ENCODE measurements at places on chromosomes 2 and 18. TPM values are rescaled to one million over a fixed set of nuclear protein-coding genes. Genes with fewer than 3 reads are reported as not detected.

- H3K4me1 ChIP-seq: no peaks in the 10 kb centered on the region
- H3K36me3 ChIP-seq: no peaks in the 10 kb centered on the region
- DNase-seq: no peak
Observed at GRCh38 chr18:9792565-9793245, 84.6 kb downstream of the RAB31 start.

Gene ALMS1
- 21.5 TPM for total RNA-seq

Gene B3GNT7
- 1.7 TPM for total RNA-seq

GRCh38 chr2:6394276-6394675 is 471.4 kb downstream of the CMPK2 start:
- H3K36me3 ChIP-seq: no peaks in the 10 kb centered on the region
- no peaks in the 10 kb centered on the region for H3K4me1 ChIP-seq
- no peak overlapping the region for H3K27ac ChIP-seq
- no peak overlapping the region for H3K4me3 ChIP-seq
- no peaks in the 10 kb centered on the region for H3K27me3 ChIP-seq

DNA sequence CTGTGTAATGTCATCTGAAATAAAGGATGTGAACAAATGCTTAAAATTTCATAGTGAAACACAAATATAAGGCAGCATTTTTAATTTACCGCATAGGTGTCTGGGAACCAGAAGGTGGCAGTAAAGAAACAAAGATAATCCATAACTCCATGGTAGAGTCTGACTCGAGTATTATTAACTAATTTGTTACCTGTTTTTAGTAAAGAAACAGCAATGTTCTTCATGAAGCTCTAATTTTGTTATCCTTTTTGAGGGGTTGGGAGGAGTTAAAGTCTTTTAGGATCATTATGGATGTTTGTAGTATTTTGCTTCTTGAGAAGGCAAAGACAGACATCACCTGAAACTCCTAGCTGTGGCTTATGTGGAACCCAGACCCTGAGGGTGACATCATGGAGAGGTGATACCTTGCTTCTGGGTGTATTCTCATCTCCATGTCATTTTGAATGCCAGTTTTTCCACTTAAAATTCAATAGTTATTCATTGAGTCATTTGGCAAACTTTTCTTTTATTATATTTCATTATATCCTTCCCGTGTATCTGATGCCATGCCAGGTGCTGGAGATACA is 286.2 kb upstream of the EPAS1 start:
- peak overlapping the region; percentile 29 for H3K27ac ChIP-seq
- H3K27me3 ChIP-seq: no peaks in the 10 kb centered on the region
- DNase-seq: no peak

DNA sequence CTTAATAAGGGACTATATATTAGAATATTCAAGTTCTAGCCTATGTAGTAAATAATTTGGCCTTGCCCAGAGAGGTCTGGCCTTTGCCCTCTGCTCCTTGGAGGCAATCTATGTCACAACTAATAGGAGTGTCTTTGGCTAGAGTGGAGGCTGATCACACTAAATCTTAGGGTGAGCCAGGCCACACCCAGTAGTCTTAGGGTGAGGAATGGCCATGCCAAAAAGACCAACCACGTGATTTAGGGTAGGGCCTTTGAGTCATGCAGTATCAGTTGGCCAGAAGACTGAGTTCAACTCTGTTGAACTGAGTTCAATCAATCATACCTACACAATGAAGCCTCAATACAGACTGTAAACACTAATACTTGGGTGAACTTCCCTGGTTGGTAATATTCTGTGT is 26.0 kb upstream of the FLACC1 start:
- no peak overlapping the region for H3K4me3 ChIP-seq
- H3K4me1 ChIP-seq: no peaks in the 10 kb centered on the region
- no peak for DNase-seq

DNA sequence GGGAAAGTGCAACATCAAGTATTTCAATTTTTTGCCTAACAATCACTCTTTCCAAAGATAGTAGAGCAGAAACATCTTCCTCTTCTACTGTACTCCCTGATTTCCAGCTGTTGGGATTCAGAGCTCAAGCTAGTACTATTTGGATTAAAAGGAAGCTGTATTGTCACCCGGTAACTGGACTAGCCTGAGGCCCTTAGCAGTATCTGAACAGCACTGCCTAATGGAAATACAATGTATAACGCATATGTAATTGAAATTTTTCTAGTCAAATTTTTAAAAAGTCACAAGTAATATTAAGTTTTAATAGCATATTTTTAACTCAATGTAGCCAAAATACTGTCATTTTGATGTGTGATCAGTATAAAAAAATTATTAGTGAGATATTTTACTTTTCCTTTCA is 86.2 kb downstream of the COX7A2L start:
- no peaks in the 10 kb centered on the region for H3K36me3 ChIP-seq
- DNase-seq: no peak

Gene LGALSL
- 24.1 TPM for total RNA-seq

DNA sequence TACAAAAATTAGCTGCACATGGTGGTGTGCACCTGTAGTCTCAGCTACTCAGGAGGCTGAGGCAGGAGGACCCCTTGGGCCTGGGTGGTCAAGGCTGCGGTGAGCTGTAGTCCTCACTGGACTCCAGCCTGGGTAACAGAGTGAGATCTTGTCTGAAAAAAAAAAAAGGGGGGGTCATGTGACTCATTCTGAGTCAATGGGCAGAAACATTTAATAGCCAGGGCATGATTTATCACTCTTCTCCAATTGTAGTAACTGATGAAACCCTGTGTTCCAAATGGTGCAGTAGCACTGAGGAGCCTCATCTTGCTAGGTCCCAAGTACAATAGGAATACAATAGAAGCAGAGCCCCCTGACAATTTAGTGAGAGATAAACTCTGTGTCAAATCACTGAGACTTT is 78.9 kb upstream of the CCDC68 start:
- no peaks in the 10 kb centered on the region for H3K27me3 ChIP-seq
- no peaks in the 10 kb centered on the region for H3K36me3 ChIP-seq
- no peak overlapping the region for H3K27ac ChIP-seq
- no peak for DNase-seq

GRCh38 chr2:43402002-43402401 is 175.6 kb upstream of the ZFP36L2 start:
- no peaks in the 10 kb centered on the region for H3K4me1 ChIP-seq
- no peaks in the 10 kb centered on the region for H3K27me3 ChIP-seq
- H3K36me3 ChIP-seq: no peaks in the 10 kb centered on the region
- H3K4me3 ChIP-seq: no peak overlapping the region
- no peak for DNase-seq
- peak overlapping the region; percentile 82 for H3K27ac ChIP-seq

Gene LHCGR
- total RNA-seq: 0.48 TPM

Gene SLC11A1
- total RNA-seq: 14.0 TPM

Gene GNAL
- total RNA-seq: 4.6 TPM

Gene COL4A4
- total RNA-seq: 6.4 TPM

- H3K4me1 ChIP-seq: peaks cover 6% of the 10 kb centered on the region
- no peak for DNase-seq
- H3K27ac ChIP-seq: no peak overlapping the region
- H3K27me3 ChIP-seq: no peaks in the 10 kb centered on the region
Observed at GRCh38 chr2:219358170-219359075, 25.9 kb upstream of the RESP18 start.

DNA sequence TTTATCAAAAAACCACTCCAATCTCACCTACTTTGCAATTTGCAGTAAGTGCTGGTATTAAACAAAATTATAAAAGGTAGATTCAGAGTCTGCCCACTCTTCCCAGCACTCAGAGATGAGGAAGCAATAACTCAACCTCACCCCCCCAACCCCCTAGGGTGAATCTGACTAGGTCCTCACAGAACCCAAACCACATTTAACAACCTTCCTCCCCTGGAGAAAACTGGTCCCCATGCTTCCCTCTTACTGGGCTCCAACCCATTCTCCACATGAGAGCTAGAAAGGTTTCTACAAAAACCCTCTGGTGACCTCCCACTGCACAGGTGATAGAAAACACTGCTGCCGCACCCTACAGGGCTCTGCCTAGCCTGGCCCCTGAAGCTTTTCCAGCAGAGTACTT is 40.5 kb upstream of the BMP10 start:
- H3K27ac ChIP-seq: no peak overlapping the region
- no peaks in the 10 kb centered on the region for H3K27me3 ChIP-seq
- no peak for DNase-seq
- H3K4me1 ChIP-seq: no peaks in the 10 kb centered on the region
- H3K4me3 ChIP-seq: no peak overlapping the region

Gene EHBP1
- 107 TPM for total RNA-seq

Gene SOCS6
- 20.9 TPM for total RNA-seq

DNA sequence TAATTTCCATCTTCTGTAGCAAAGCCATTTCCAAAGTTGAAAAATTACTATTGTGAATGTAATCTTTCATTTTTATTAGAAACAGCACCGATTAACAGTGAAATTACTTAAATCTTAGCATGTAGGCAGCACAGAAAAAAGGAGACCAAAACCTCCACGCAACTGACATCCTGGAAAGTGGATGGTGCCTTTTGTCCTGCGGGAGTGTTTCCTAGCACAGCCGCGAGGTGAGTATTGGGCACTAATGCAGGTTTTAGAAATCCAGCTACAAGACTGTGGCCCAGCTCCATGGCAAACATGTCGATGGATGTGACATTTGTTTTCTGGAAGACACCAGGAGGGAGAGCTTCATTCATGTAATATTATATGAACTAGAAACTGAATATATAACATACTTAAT is 86.9 kb downstream of the MBP start:
- H3K27ac ChIP-seq: no peak overlapping the region
- no peak for DNase-seq
- no peak overlapping the region for H3K4me3 ChIP-seq
- no peaks in the 10 kb centered on the region for H3K36me3 ChIP-seq

DNA sequence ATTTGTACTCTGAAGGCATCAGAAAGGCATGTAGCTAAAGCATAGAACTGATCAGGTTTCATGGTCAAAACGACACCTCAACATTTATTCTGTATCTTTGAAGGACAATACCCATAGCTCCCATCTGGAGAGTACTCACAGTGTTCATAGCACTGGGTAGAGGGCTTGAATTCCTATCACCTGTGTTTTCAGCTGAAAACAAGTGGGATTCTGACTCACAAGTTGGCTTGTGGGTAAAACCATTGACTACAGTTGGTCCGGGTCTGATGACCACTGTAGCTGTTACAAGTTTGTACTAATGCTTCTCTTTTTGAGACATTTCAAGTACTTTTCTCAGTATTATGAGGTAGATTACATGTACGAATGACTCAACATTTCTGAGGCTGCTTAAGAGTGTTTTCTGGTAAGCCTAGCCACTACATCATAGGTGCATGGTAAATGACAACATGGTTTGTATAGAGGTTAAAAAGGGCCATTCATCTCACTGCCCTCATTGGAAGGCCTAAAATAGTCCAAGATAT is 68.6 kb upstream of the PELI1 start:
- H3K4me3 ChIP-seq: no peak overlapping the region
- no peaks in the 10 kb centered on the region for H3K4me1 ChIP-seq
- no peak for DNase-seq
- H3K36me3 ChIP-seq: no peaks in the 10 kb centered on the region
- peak overlapping the region; percentile 4 for H3K27ac ChIP-seq
- no peaks in the 10 kb centered on the region for H3K27me3 ChIP-seq

- H3K36me3 ChIP-seq: no peaks in the 10 kb centered on the region
- no peak for DNase-seq
- H3K27ac ChIP-seq: no peak overlapping the region
- no peak overlapping the region for H3K4me3 ChIP-seq
- H3K4me1 ChIP-seq: no peaks in the 10 kb centered on the region
- no peaks in the 10 kb centered on the region for H3K27me3 ChIP-seq
Observed at GRCh38 chr2:233217892-233218377, 33.5 kb upstream of the ATG16L1 start.

GRCh38 chr2:50651676-50652075 is 380.3 kb downstream of the NRXN1 start:
- no peaks in the 10 kb centered on the region for H3K4me1 ChIP-seq
- no peaks in the 10 kb centered on the region for H3K27me3 ChIP-seq
- DNase-seq: no peak
- H3K36me3 ChIP-seq: no peaks in the 10 kb centered on the region
- no peak overlapping the region for H3K4me3 ChIP-seq
- no peak overlapping the region for H3K27ac ChIP-seq

DNA sequence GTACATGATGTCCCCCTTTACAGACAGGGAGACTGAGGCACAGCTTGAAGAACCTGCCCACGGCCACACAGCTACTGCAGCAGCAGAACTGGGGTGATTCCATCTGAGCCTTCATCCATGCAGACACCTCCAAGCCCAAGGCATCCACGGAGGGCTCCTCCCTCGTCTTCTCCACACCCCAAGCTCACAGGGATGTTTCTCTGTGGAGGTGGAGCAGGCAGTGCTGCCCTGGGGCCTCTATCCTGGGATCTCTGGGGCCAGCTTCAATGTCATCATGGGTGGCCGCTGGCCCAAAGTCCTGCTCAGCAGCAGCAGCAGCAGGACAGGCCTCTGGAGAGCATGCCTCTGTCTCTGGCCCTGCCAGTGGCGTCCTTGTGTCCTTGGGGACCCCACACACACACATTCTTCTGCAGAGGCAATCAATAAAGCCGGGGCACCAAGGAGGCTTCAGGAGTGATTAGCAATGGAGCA is 31.2 kb downstream of the ADI1 start:
- H3K36me3 ChIP-seq: no peaks in the 10 kb centered on the region
- peak; percentile 8 for DNase-seq
- no peak overlapping the region for H3K27ac ChIP-seq
- no peaks in the 10 kb centered on the region for H3K27me3 ChIP-seq
- H3K4me1 ChIP-seq: no peaks in the 10 kb centered on the region

Gene NT5DC4
- total RNA-seq: not detected

Gene LCT
- 0.07 TPM for total RNA-seq

Gene SP9
- total RNA-seq: not detected

DNA sequence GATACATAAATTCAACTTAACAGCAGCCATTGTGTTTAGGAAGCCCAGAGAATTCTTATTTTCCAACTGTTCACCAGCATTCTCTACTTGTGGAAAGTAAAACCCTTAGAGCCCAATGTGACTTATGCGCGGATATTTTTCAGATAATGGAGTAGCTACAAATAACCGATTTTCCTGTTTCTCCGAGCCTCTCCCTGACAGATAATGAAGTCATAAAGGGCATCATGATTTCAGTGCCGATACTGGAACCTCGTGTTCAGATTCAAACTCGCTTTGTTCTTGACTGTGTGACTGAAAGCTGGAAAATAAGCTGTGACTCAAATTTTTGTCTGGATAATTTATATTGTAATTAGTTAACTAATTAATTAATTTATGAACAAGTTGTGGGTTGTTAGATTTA is 228.2 kb downstream of the VAPA start:
- no peaks in the 10 kb centered on the region for H3K27me3 ChIP-seq
- H3K4me1 ChIP-seq: no peaks in the 10 kb centered on the region
- no peaks in the 10 kb centered on the region for H3K36me3 ChIP-seq
- no peak for DNase-seq

Gene ANKRD30BL
- total RNA-seq: not detected

DNA sequence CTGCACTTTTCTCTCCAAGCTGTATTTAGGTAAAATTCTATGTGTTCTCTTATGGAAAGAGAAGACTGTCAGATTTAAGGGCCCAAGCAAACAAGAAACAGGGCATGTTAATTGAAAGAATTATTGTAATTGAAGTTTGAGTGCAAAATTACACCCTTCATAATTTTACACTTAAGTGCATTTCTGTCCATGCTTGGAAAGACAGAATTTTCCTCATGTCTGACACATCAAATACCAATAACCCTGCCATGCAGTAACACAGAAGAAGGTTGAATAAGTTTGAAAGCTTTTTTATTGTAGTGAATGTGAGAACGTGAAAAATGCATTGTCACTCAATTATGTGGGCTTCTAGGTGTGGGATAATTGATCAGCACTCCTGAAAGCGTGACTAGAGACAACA is 52.9 kb upstream of the PARD3B start:
- H3K4me3 ChIP-seq: no peak overlapping the region
- H3K27me3 ChIP-seq: no peaks in the 10 kb centered on the region
- DNase-seq: no peak
- H3K4me1 ChIP-seq: no peaks in the 10 kb centered on the region
- H3K36me3 ChIP-seq: no peaks in the 10 kb centered on the region

Gene UGT1A8
- not detected for total RNA-seq

Gene FN1
- total RNA-seq: 218 TPM
